RCC 7860 (cell line): ENCODE measurements at places on chromosomes 7 and 10.
A peak's percentile ranks its signal among the peaks of the same experiment; 100 is the strongest.

GRCh38 chr10:109995595-109995994 is 12.2 kb upstream of the ADD3 start:
- no peak for DNase-seq

- DNase-seq: peak; percentile 94
These were observed 94.9 kb upstream of the PIK3CG start for GRCh38 chr7:106770191-106770590.

- DNase-seq: peak; percentile 36
These were observed at the start of gene KCNMA1 for GRCh38 chr10:77637532-77638320. Gene KCNMA1 (minus strand): TSS chr10:77637808.

DNA sequence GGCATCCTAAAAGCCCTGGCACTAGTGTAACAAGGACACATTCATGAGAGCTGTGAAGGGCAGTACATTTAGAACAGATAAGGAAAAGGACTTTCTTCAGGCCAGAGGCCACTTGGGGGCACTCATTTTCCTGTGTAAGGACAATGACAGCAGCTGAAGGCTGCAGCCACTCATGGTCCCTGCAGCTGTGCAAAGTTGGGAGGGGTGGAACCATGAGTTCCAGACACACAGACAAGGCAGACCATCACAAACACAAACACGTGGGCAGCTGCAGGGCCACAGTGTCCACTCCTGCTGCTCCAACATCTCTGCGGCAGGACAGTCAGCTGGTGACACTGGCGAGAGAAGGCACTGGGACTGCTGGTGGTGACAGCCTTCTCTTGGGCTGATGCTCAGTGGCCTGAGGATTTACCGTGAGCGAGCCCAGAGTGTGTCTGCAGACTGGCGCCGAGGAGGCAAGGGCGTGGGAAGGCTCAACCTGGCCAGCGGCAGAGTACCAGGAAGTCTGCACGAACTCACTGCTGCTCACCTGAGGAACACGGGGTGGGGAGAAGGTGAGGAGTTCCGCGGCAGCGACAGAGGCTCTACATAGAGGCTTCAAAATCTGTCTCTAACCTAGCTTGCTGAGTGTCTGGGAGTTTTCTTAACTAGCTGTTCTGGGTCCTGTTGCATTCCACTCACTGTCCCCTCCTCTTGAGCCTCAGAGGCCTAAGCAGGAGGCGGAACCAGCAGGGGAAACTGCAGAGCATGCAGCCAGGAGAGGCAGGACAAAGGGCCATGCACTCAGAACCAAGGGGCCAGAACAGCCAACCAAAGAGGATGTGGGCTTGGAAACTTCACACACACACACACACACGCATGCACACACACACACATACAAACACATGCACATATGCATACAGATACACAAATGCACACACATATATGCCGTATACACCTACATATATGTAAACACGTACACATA is 76.5 kb upstream of the DDC start:
- DNase-seq: no peak

DNA sequence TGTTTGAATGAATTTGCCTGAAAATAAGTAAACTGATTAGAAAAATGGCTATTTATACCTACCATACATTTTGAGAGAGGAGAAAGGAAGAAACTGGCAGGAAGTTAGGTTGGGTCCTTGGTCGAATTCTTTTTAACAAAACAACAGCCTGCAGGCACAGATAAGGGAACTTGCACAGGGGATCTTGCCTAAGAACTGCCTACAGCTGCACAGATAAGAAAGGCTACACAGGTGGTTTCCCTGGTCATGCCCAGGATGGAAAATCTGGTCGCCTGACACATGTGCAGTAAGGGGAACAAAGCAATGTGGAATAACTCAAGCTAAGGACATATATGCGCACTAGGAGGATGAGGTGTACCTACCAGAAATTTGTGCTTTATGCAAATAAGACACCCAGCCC is 732.1 kb upstream of the POT1 start:
- DNase-seq: no peak

DNA sequence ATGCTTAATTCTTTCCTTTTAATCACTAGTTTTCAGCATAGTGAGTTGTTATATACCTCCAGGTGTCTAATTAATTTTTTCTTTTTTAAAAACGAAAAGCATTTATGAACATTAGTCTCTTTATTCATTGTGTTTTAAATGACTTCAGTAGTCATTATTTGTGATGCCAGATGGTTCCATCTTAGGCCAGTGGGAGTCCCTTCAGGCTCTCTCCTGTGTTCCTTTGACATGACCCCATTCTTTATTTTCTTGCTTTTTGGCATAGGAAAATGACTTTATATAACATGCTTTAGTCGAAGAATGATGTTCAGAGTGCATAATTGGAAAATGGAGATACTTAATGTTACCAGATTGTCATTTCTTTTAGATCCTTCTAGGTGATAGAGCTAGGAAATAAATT is 24.4 kb downstream of the MKLN1 start:
- DNase-seq: no peak

- no peak for DNase-seq
These were observed 345.9 kb upstream of the SHH start for GRCh38 chr7:156158213-156158612.

GRCh38 chr7:129840757-129841156 is 112.0 kb downstream of the UBE2H start:
- DNase-seq: no peak

- DNase-seq: no peak
These were observed 34.2 kb downstream of the DNAJC12 start for GRCh38 chr10:67803588-67804394.

GRCh38 chr10:120891365-120891764 is 40.2 kb downstream of the WDR11 start:
- DNase-seq: no peak

DNA sequence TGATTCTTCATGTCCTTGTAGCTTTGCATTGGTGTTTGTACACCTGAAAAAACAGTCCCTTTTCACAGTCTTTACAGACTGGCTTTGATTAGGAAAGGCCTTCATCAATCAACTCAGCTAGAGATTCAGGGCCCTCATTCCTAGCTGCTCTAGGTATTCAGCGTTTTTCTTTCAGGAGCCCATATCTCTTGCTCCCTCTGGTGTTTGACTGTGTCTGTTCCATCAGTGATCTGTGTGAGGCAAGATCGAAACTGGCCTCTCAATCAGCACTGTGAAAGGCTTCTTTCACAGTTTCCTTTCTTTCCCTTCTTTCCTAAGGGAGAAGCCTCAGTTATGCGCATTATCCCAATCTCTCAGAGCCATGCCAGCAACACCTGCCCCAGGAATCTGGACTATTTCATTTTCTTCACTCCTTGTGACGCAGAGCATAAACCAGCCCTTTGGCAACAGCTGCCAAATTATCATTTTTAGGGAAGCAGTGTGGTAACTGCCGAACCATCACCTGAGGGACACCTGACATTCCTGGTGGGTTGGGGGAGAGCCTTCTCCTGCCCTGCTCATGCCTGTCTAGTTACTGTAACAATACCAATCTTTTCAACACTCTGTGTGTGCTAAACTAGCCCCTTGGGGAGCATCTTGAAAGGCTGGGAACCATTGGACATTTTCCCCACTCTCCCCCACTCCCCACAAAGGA is 75.7 kb upstream of the CCDC71L start:
- peak; percentile 64 for DNase-seq

DNA sequence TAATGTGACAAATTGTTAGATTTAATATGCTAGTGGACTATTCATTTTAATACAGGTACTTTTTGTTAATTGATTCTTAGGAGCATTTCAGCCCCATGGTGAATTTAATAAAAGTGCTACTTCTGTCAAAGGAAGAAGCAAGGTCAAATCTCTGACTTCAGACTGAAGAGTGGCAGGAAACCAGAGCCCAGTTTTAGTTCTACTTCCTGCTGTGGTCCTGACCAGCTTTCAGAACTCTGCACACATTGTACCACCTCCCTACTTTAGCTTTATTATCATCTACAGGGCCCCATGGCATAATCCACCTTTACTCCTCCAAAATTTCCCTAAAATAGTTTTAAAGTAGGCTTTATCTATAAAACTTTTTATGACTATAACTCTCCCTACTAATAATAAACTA is 33.7 kb downstream of the CTTNBP2 start:
- no peak for DNase-seq

DNA sequence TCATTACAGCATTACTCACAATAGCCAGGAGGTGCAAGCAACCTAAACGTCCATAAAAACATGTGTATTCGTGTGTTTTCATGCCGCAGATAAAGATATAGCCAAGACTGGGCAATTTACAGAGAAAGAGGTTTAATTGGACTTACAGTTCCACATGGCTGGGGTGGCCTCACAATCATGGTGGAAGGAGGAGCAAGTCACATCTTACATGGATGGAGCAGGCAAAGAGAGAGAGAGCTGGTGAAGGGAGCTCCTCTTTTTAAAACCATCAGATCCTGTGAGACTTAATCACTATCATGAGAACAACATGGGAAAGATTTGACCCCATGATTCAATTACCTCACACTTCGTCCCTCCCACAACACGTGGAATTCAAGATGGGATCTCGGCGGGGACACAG is 33.0 kb downstream of the PDLIM1 start:
- DNase-seq: no peak

GRCh38 chr10:5476918-5477525 is 22.3 kb downstream of the CALML5 start:
- DNase-seq: no peak

DNA sequence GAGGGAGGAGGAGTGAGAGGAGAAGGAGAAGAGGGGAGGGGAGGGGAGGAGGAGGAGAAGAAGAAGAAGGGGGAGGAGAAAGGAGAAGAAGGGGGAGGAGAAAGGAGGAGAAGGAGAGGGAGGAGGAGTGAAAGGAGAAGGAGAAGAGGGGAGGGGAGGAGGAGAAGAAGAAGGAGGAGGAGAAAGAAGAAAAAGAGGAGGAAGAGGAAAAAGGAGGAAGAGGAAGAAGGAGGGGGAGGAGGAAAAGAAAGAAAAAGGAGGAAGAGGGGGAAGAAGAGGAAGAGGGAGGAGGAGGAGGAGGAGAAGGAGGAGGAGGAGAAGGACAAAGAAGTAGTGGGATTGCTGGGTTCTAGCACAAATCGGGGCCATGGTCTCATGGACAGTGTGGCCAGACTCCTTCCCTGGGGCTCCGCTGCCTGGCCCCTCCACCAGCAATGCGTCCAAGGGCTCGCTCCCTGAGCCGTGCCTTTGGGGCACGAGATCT is 4.2 kb upstream of the MAFK start:
- no peak for DNase-seq

- no peak for DNase-seq
These were observed 38.0 kb upstream of the PCBD1 start for GRCh38 chr10:70926226-70927000.

- peak; percentile 42 for DNase-seq
These were observed at the start of gene SAMD9L for GRCh38 chr7:93148144-93148543. Gene SAMD9L (minus strand): TSS chr7:93148385. CDS start chr7:93135971, 12,414 bp downstream.

- DNase-seq: no peak
These were observed 94.8 kb downstream of the CHN2 start for GRCh38 chr7:29289156-29290021.

DNA sequence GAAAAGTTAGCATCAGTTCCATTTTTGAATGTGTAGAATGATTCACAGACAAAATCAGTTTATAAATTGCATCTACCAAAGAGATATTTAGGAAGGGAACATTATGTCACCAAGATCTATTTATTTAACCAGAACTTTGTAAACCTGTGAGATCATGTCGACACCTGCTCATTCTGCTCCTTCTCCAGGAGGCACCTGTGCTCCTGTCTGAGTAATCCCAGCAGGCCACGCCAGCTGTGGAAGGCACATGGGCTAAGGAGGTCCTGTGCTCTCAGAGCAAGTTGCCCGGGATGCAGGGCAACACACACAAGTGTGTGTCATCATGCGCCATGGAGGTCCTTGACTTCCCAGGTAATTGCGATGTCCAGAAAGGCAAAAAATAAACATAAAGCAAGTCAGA is 45.5 kb upstream of the ADARB2 start:
- DNase-seq: no peak

GRCh38 chr10:133166504-133166827 is 6.4 kb downstream of the KNDC1 start:
- no peak for DNase-seq

- no peak for DNase-seq
These were observed 6.3 kb upstream of the CTBP2 start for GRCh38 chr10:125166658-125167057.

GRCh38 chr7:138072726-138073125 is 3.5 kb upstream of the AKR1D1 start:
- DNase-seq: peak; percentile 27

- DNase-seq: no peak
These were observed 218.5 kb upstream of the STK17A start for GRCh38 chr7:43364391-43364790.

DNA sequence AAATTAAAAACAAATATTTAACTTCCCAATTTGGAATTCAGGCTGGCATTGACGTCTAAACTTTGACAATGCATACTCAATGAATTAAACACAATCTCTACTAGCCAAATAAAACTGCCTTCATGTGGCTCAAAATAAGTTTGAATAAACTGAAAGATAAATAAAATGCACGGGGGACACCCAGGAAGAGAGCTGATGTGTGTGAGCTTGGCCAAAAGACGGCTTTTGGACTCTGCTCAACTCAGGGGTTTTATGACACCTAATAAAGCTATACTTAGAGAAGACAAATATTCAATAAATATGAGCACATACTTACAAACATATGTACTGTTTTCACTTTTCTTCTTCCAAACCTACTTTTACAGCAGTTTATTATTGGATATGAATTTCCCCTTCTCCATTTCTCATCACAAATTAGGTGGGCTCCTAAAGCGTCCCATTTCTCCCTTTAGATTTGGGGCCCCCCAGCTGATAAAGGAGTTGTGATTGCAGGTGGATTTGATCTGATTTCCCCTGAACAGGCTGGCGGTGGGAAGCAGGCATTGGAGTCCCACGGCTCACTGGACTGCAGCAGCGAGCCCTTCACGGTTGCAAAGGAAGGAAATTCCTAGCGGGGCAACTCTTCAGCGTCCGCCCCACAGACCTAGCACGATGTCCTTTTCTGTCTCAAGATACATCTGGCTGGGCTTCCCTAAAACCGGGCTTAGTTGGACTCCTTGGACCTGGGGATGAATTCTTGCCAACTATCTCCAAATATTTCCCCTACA is 79.6 kb downstream of the INSIG1 start:
- no peak for DNase-seq

DNA sequence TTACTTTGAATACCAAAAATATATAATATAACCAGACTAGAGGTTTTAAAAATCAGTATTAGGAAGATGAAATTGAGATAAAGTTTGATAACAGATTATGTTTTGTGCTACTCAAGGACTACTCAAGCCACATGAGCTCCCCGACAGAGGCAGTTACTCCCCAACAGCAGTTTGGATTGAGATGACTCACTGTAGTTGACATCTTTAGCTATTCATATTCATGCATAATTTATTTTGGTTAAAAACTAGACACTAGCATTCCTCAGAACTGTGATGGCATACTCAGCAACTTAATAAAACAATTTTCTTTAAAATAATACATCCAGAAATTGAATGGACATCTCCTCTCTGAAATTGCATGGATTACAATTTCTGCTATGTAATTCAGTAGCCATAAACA is 19.6 kb downstream of the PCLO start:
- no peak for DNase-seq

GRCh38 chr7:74405191-74405898 is 48.4 kb upstream of the GTF2IRD1 start:
- DNase-seq: no peak

- DNase-seq: peak; percentile 36
These were observed 351.2 kb upstream of the AKR1E2 start for GRCh38 chr10:4474829-4475228.
